ENCODE measurements at places on chromosomes 6 and 20.

- no peak for DNase-seq
These were observed 712.4 kb downstream of the EPHA7 start for GRCh38 chr6:92706976-92707375.

GRCh38 chr20:39775110-39775509, 813.0 kb downstream of the DHX35 start:
- DNase-seq: no peak

DNA sequence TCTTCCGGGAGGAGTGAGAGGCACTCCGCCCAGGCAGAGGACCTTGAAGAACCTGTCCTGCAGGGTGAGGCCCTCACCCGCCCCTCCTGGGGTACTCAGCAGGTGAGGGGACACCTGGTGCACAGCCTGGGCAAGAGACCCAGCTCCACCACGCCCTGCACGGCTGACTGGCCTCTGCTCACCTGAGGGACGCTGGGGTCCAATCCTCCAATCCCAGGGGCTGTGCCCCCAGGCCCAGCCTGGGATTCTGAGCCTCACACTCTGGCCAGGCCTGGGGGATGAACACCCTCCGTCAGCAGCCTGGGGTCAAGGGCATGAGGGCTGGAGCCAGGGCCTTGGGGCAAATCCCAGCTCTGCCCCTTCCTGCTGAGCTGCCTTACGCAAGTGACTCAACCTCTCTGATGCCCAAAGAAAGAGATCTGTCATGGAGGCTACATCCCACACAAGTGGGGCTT, 149.9 kb upstream of the PTPN1 start:
- DNase-seq: no peak

- DNase-seq: no peak
These were observed 61.1 kb upstream of the TGM3 start for GRCh38 chr20:2234598-2235191.

GRCh38 chr6:30227763-30228487, 14.7 kb upstream of the TRIM26 start:
- no peak for DNase-seq

DNA sequence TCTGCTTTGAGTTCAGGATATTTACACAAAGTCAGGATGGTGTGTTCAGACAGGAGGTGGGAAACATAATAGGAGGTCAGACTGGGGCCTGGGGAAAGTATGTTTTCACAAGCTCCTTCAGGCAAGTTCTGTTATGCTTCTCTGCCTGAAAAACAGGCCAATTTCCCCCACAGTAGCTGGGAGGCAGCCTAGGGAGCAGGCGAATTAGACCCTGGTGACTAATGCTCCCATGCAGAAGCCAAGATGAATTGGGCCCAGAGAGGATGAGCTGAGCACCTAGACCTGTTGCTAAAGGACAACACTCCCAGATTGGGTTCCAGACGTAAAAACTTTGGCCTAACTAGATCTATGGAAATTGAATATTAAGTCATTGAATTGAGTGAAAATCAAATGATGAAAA, 142.2 kb upstream of the MAP3K7 start:
- no peak for DNase-seq

GRCh38 chr20:16428112-16428511, 145.1 kb downstream of the KIF16B start:
- DNase-seq: no peak
